ENCODE measurements at places on chromosomes 3 and 15.

DNA sequence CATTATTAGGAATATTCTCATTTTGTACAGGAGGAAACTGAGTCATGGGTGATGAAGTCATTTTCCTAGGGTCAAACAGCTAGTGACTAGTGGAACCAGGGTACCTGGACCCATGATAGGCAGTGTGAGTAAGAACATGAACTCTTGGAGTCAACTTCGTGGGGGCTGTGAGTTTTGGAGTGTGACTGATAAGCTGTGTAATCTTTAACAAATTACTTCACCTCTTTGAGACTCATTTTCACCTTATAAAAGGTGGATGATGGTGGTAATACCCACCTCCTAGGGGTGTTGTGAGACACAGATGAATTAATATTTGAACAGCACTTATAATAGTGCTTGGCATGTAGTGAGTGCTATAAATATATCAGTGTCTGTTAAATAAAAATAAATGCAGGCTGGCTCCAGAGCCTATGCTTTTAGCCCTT lies 9.1 kb downstream of the SEMA6D start:
- no peak for DNase-seq

DNA sequence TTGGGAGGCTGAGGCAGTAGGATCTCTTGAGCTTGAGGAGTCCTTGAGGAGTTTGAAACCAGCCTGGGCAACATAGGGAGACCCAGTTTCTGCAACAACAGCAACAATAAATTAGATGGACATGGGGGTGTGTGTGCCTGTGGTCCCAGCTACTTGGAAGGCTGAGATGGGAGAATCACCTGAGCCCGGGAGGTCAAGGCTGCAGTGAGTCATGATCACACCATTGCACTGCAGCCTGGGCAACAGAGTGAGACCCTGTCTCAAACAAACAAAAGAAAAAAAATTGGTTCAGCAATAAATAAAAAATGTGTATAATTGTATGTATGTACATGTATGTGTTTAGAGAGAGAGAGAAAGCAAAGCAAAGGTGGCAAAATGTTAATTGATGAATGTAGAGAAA lies 83.1 kb downstream of the PDE8A start:
- DNase-seq, result no peak

- no peak for DNase-seq
Measured at GRCh38 chr15:60372227-60372626, 25.6 kb downstream of the ANXA2 start.

GRCh38 chr3:89217148-89217685 lies 109.8 kb downstream of the EPHA3 start:
- DNase-seq, result no peak

- no peak for DNase-seq
Measured at GRCh38 chr15:69743091-69743490, 290.5 kb downstream of the RPLP1 start.

DNA sequence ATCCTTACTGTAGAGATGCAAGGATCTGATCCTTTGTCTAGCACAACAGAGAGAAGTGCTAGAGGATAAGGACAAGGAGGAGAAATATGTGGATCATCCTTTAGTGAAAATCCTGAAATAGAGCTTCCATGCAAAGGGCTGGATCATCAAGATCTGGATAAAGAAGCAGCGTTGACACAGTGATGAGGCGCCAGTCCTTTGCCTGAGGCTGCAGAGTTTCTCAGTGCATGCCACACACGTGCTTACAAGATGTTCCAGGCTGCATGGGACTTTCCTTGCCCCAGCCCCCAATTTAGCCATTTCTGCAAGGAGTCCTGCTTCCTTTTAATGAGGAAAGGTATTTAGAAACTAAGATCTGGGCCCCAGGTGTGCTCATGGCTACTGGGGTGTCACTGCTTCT lies 7.2 kb upstream of the ABTB1 start:
- no peak for DNase-seq

DNA sequence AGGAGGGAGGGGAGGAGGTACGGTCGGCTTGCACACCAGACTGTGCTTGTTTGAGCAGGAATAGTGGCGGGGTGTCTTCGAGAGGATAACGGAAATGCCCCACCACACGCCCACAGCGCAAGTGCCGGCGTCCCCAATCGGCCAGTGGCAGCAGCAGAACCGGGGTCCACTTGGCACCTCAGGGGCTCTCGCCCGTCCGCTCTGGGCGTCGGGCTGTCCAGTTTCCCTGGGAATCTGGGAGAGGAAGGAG lies 53.7 kb downstream of the CCDC54 start:
- DNase-seq, result peak; percentile 37

GRCh38 chr3:41350441-41350840 lies 151.1 kb downstream of the CTNNB1 start:
- DNase-seq, result no peak

GRCh38 chr15:80932989-80933388 lies 56.6 kb downstream of the MESD start:
- DNase-seq, result no peak

- peak; percentile 83 for DNase-seq
Measured at GRCh38 chr3:49013738-49014660, 4.4 kb downstream of the DALRD3 start.

DNA sequence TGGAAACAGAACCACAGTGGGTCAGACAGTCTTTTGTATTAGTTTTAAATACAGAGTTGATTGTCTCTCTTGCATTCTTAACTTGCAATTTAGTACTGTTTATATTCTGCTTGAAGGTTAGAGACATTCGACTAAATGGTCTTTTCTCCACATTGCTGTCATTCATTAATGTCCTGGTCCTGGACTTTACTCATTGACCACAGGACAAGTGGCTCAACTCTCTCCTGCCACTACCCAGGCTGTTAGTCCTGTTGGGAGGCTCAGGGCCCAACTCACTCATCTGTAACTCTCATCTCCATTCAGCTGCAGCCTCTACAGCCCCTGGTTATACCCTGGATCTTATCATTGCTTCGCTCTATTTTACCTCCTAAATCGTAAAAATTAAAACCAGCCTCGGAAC lies 427.4 kb downstream of the LPP start:
- no peak for DNase-seq

DNA sequence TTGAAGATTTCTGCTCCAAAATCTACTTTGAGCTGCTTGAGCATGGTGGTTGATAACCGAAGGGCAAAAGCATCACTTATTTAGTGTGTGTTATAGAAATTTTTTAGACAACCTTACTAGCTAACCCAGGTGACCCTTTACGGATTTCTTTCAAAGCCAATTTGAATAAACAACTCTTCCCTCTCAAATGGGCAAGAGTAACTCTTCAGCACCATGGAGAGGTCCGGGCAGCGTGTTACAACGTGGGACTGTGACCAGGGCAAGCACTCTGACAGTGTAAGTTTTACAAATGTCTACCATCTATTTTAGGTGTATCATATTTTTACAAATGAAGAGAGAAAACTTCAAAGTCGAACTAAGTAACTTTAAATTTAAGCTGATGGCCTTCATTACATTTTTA lies 471.8 kb downstream of the MFSD1 start:
- peak; percentile 41 for DNase-seq

GRCh38 chr15:93428807-93429351 lies 339.9 kb upstream of the RGMA start:
- DNase-seq, result no peak

DNA sequence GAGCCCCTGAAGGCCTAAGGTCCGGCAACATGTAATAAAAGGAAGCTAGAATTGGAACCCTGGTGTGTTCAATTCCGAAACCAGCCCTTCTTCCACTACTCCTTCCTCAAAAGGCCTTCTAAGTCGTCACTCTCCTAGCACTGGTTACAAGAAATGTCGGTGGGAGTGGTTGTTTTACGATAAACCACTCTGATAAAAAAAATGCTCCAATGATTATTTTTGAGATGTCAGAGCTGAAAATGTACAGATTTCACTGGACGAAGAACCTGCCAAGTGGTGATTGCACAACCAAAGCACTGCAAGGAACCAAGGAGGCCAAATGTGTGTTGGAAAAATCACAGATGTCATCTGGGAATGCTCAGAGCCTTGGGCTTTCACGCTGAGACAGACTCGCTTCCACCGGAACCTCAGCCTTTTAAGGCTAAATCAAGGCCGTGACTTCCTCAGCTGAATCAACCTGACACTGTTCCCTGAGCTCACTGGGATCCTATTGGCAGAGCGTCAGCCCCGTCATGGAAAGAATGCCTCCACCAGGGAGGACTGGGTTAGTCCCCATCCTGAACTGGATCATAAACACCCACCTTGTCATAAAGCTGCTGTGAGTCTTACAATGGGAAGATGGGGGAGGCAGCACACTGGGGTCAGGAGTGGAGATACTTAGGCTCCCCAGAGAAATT lies 108.1 kb upstream of the THBS1 start:
- DNase-seq, result no peak

DNA sequence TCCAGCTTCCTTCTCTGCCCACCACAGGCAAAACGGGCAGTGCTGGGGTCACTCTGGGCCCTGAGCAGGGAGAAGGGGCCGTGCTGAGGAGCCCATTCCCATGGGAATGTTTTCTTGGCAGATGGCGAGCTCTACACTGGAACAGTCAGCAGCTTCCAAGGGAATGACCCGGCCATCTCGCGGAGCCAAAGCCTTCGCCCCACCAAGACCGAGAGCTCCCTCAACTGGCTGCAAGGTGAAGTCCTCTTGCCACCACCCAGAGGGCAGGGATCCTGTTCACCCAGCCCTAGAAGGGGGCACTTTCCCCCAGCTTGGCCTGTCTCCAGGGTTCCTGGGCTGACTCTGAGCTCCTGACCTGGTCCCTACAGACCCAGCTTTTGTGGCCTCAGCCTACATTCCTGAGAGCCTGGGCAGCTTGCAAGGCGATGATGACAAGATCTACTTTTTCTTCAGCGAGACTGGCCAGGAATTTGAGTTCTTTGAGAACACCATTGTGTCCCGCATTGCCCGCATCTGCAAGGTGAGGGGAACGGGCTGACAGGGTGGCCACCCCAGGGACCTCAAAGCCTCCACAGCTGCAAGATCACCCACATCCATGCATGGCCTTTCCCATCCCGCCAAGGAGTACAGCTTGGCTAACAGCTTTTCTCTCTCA lies 12.4 kb downstream of the CIB1 start:
- peak; percentile 71 for DNase-seq

- no peak for DNase-seq
Measured at GRCh38 chr3:134148534-134148933, 102.1 kb downstream of the RYK start.

DNA sequence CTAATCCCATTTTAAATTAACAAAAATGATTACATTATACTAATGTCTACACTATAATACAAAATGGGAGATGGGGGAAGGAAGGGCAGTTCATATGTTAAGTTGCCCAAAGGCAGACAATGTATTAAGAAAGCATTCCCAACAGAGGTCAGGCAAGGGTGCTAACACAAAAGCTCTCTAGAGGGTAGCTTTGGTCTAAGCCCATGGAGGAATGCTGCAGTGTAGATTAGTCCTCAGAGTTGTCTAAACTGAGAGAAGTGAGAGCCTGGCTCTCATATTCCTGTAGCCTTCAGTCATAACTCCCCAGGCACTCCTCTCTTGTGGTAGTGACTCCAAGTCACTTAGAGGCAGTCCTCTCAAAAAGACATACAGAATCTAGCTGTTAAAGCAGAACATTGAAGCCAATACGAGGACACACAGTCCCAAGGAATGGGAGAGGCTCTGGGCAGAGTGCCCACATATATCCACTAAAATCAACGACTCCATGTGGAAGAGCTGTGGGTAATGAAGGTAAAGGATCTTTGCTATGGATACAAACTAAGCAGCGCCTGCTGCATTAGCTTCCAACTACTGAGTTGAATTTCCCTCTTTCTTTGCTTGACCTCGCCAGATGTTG lies 14.5 kb downstream of the NEK10 start:
- no peak for DNase-seq

- DNase-seq, result no peak
Measured at GRCh38 chr3:151209654-151210053, 6.6 kb upstream of the GPR171 start.

DNA sequence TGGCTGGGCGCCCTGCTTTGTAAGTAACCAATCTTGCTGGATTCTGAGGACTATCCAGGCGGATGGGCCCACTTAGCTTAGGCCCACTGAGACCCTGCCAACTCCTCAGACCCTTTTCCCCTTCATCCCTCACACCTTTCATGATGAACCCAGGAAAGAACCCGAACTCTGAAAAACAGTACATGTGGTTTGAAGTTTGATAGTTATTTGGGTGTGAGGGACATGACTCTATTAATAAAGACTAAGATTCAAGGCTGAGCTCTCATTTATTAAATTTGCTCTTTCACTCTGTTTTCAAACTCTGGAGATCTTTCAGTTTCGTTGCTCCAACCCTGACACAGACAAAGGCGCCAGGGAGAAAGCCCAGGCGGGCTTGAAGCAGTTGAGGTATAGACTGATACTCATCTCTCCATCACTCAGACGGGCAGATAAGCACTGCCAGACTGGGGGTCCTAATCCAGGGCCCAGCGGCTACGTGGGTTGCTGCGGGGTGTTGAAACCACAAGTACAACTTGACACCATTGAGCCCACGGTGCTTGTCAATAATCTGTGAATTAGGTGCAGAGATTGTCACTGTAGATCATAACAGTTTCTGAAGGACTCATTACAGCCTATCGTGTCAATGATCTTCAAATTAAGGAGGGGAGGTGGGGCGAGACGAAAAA lies 7.2 kb upstream of the SOX2 start:
- DNase-seq, result no peak

- DNase-seq, result no peak
Measured at GRCh38 chr15:91866371-91866905, 12.9 kb downstream of the SLCO3A1 start.

DNA sequence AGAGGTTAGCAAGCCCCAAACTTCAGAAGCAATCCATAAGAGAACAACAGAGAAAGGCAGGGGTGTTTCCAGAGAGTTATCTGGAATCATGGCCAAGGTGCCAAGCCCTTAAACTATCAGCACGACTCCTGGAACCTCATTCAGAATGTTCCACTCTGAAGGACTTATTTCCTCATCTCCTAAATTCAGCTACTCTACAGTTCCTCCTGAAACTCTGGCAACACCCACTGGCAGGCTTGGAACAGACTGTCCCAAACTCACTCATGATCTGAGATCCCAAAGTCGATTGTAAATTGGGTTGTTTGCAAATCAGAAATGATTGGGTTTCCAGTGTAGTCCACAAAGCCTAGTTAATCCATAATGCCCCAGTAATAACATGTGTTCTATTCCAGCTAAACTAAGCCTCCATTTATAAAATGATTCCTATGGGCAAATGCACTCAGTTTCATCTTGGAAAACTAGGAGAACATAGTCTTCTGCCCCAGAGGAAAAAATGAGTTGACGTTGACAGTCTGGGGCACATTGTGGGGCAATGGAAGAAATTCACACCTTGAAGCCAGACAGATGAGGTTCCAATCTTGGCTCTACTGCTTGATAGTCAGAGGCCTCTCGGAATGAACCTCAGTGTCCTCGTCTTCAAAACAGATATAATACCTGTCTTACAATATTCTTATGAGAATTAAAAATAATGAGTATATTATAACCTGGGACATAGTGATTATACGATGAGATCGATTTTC lies 65.9 kb downstream of the SLCO2A1 start:
- no peak for DNase-seq

GRCh38 chr3:109995377-109995776 lies 658.0 kb upstream of the DPPA4 start:
- DNase-seq, result no peak

GRCh38 chr3:120532969-120533368 lies 63.2 kb upstream of the NDUFB4 start:
- no peak for DNase-seq

GRCh38 chr3:119636249-119636648 lies 24.1 kb downstream of the POPDC2 start:
- DNase-seq, result no peak
